ENCODE measurements at places on chromosomes 12 and 14.
A peak's percentile ranks its signal among the peaks of the same experiment; 100 is the strongest.

GRCh38 chr12:56763753-56764657 lies 881 bp downstream of the HSD17B6 start:
- no peak for DNase-seq

- DNase-seq = no peak
Observed at GRCh38 chr12:88893801-88894200, 313.5 kb upstream of the KITLG start.

- DNase-seq = no peak
Observed at GRCh38 chr14:92516966-92517506, 3.5 kb downstream of the RIN3 start.

- DNase-seq = no peak
Observed at GRCh38 chr12:43551279-43551970, 578 bp downstream of the ADAMTS20 start.

GRCh38 chr12:131034631-131035244 lies 81.0 kb downstream of the ADGRD1 start:
- DNase-seq = no peak

DNA sequence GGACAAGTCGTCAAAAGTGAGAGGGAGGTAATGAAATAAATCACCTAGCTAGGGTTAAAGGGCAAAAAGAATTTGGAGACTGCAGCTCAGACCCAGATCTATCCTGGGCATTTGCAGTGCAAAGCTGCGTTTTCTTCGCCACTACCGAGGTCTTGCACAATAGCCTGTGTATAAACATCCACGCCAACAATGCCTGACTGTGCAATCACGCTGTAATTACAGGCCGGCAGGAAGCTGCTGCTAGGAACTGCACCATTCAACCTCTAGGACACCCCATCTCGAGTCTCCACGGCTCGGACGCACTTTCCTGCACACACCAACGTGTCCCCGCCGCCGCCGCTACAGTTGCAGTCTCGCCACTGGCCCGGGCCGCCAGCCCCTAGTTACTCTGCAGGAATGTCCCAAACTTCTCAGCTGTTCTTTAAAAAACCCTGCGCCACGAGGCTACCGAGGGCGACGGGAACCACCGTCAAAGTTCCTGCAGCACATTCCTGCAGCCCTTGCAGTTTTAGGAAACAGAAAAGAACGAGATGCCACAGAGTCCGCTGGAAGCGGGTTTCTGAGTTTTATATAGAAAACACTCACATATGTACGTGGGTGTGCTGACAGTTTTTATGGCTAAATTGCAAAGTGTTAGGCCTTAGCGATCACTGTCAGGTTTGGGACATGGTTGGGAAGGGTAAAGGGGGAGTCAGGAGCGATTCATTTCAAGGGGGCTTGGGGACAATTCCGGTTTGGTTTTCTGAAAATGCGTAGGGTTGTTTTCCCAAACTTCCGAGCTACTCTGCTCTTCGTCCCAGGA lies 65.6 kb upstream of the PTGR2 start:
- peak; percentile 38 for DNase-seq

DNA sequence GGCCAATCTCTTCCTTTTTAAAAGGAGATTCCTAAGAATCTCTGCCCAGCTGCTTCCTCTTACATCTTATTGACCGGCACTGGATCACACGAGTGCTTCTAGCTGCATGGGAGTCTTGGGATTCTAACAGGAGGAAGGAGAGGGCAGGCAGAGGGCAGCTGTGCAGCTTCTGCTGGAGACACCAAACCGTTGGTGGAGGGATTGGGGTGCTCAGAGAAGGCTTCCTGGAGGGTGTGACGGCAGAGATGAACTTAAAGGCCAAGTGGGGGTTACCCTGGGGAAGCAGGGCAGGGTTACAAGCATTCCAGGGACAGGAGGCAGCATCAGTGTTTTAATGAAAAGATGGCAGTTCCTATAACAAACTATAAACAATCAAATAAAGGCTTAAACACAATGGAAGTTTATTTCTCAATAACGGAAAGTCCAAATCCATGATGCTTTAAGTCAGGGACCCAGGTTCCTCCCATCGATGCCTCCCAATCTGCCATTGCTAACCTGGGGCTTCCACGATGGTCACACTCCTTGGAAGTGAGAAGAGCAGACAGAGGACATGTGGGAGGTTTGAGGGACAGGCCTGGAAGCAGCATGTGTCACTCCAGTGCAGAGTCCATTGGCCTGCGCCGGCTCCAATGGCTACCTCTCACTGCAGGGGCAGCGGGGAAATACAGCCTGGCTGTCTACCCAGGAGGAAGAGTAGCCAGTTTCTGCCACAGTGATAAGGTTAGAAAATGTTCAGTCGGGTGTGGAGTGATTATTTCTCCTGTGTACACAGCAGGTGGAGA lies 53.1 kb upstream of the DDX11 start:
- no peak for DNase-seq

DNA sequence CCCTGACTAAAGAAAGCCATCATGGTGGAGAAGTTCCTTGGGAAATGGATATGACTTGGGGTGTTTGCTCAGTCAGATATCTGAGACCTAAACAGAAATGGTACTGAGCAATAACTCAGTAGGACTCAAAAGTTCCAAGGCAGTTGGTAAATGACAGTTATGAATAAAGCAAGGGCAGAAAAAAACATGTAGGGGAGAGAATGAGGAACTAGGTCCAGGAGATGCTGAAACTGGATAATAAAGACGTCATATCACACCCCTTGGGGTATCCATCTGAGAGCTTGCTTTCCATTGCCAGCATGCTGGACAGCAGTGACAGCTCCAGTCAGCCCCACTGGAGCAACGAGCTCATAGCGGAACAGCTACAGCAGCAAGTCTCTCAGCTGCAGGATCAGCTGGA lies 37.5 kb downstream of the RPGRIP1 start:
- no peak for DNase-seq

DNA sequence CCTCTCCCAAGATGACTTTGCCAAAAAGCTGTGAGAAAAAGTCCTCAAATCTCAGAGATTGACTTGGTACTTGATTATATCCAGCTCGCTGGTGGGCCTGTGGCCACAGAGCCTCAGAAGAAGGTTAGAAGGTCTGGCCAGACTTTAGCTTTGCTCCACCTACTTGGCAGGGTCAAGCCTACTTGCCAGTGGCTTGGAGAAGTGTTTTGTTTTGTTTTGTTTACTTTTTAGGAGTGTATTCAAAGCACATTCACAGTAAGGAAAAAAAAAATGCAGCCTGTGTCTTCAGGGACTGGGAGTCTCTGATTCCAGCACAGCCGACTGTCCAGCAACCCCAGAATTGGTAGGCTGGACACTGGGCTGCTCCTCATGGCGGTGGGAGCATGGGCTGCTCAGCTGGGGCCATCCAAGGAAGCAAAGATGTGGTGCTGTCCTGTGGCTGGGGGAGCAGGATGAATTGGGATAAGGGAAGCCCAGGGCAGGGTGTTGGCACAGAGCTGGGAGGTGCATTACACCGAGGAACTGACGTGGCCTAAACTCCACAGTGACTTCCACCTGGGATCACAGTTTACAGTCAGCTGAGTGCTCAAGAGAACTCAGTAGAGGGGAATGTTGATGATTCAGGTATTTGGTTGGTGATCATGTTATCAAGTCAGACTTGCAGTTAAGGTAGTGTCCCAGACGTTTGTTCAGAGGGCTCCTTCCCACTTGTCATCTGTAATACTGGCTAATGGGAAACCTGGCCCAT lies 73.5 kb downstream of the PPP2R5C start:
- no peak for DNase-seq

DNA sequence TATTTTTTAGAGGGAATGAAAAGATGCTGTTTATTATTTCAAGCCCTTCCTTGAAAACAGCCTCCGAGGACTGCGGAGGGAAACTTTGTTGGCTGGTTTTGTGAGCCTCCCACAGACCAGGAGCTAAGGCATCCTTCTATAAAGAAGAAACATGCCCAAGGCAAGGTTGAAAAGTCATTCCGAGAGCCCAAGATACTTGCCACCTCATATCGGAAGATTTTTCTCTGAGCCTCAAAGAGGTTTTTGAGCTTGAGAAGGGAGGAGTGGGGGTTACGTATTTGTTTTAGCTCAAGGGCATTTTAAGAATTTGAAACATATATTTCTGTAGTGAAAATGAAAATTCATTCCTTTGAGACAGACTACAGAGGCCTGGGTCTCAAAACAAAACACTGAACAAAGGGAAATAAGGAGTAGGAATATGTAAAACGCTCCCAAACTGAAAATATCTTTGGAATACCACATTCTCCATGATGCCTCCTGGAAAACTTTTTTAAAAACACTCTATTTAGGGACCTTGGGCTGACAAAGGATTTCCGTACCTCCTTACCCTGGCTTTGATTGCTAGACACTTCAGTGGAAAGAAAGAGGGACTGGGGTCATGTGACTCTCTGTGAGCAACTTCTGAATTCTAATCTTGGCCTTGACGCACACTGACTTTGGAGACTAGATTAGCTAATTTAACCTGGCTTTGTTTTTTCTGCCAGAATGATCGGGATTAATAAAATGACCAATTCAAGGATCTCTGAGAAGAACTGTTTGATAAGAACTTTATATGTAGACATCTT lies 180.9 kb downstream of the SRGAP1 start:
- no peak for DNase-seq

DNA sequence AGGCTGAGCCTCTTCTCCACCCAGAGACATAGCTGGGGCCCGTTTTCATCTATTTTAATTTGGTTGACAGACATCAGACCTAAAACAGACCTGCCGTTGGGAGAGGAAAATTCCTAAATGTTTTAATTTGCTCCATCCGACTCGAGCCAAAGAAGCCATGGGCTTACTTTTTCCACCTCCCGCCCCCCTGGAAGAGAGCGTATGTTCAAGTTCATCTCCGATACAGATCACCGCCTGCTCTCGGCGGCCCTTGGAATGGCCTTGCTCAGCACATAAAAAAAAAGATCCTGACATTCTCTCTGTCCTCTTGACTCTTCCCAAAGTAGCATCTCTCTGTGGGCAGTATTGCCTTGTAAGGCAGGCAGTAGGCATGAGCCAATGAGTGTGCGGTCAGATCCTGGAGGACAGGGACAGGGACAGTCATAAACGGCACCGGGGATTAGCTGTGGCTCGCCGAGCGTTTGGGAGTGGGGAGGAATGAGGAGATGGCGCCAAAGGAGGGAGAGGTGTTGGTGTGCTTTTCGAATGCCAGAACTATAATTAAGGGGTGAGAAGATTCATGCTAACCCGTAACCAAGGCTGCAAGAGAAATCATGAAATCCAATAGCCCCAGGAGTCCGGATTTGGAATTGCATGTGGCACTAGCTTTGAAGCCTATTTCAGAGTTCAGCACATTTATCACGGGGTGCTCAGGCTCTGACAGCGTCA lies 47.9 kb upstream of the MEG3 start:
- DNase-seq = no peak

DNA sequence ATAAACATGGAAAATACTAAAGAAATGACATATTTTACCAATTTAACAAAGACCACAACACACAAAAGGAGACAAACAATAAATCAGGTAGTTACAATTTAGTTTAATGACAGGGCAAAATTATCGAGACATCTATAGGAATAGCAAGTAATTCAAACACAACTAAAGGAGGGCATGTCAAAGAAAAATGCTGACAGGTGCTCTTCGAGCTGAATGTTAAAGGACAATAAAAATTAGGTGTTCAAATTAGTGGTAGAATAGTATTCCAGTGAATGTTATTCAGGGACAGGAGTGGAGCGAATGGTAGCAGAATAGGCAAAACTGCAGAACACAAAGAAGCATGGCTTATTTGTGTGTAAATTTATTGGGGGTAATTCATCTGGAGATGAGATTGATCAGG lies 1004.3 kb upstream of the FBXO33 start:
- DNase-seq = no peak

DNA sequence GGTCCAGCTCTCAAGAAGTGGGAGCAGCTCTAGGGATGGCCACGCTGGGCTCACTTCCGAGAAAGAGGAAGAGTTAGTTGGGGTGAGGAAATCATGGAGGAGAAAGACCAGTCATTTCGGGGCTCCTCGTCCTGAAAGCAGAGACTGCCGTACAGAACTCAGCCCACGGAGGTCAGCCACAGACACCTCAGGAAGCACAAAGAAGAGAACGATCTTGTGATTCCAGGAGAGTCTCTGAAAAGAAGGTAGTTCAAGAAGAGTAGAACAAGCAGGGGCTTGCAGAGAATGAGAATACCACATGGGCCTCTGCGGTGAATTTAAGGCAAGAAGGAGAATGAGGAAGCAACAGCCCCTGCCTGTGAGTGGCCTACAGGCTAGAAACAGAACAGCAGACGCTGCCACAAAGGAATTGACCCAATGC lies 311.9 kb downstream of the CACNA1C start:
- DNase-seq = no peak

DNA sequence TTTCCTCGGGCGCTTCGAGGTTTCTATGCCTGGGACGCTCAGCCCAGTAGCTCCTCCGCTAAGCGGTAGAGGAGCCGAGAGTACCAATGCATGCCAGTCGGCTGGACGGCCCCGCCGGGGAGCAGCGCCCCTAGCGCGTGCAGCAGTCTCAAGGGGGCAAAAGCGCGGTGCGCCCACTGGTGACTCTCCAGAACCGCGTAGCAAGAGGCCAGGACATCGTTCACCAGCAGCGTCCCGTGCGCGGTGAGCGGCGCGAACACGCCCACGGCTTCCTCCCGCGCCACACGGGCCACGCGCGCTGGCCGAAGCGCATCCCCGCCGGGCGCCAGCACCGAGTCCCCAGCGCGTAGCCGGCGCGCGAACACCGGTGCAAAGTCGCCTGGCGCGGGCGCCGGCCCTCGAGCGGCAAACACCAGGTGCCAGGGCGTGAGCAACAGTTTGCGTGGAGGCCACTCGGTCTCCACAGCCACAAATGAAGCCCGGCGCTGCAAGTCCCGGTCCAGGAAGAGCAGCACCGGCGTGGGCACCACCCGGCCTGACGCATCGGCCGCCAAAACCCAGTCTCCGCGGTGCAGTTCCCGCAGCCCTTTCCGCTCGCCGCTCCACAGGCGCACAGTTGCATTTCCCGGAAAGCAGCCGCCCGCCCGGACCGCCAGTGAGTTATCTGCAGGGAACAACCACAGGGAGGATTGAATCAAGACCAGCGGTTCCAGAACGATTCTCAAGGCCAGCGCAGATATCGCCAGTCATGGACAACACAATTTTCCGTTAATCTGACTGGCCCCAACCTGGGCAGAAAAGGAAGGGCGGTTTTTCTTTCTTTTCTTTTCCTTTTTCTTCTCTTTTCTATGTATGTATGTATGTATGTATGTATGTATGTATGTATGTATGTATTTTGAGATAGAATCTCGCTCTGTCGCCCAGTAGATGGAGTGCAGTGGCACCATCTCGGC lies 4.5 kb downstream of the DHH start:
- no peak for DNase-seq

GRCh38 chr12:119788786-119789185 lies 88.3 kb downstream of the CIT start:
- no peak for DNase-seq

GRCh38 chr12:104680070-104680469 lies 223.3 kb downstream of the CHST11 start:
- DNase-seq = no peak

GRCh38 chr14:54901380-54902142 lies 1.1 kb downstream of the GCH1 start:
- DNase-seq = no peak

DNA sequence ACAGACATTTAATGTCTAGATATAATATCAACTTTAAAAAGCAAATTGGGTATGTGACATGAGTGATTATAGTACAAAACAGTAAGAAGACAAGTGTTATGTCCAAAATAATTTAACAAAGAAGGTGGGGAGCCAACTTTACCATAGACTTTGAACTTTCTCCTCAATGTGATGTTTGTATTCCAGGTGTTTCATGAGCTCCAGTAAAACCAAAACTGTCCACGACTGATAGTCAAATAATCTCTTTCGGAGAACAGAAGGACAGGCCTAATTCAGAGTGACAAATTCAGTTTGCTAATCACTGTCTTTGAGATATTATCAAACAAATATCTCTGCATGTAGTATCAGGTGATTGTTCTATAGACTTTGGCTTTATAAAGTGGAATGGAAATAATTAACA lies 1112.6 kb downstream of the SLC6A15 start:
- no peak for DNase-seq

GRCh38 chr12:121461048-121461447 lies 61.1 kb downstream of the RNF34 start:
- no peak for DNase-seq
